ENCODE measurements at places on chromosomes 16 and 17. TPM values are rescaled to one million over a fixed set of nuclear protein-coding genes. Genes with fewer than 3 reads are reported as not detected.
A peak's percentile ranks its signal among the peaks of the same experiment; 100 is the strongest.

Gene KLHL10
- not detected for polyA plus RNA-seq

Gene KRTAP4-5
- polyA plus RNA-seq = not detected

Gene SLFN13
- polyA plus RNA-seq = 2.4 TPM

Gene KCNJ18
- not detected for polyA plus RNA-seq

Gene LRRC37A2
- polyA plus RNA-seq = 1.6 TPM

Gene TPSG1
- 3.3 TPM for polyA plus RNA-seq

Gene MYH2
- polyA plus RNA-seq = 0.89 TPM

Gene MPV17L
- polyA plus RNA-seq = 1.8 TPM

GRCh38 chr16:22070361-22071330 lies 21.7 kb upstream of the VWA3A start:
- no peak overlapping the region for H3K27ac ChIP-seq
- H3K36me3 ChIP-seq = no peaks in the 10 kb centered on the region
- H3K27me3 ChIP-seq = no peaks in the 10 kb centered on the region
- no peak overlapping the region for H3K4me3 ChIP-seq

- no peak overlapping the region for H3K4me3 ChIP-seq
- no peaks in the 10 kb centered on the region for H3K36me3 ChIP-seq
- H3K27ac ChIP-seq = peak overlapping the region; percentile 20
- no peaks in the 10 kb centered on the region for H3K27me3 ChIP-seq
- DNase-seq = no peak
- peaks cover 20% of the 10 kb centered on the region for H3K4me1 ChIP-seq
These were observed 24.9 kb downstream of the MRTFB start for GRCh38 chr16:14095883-14096551.

DNA sequence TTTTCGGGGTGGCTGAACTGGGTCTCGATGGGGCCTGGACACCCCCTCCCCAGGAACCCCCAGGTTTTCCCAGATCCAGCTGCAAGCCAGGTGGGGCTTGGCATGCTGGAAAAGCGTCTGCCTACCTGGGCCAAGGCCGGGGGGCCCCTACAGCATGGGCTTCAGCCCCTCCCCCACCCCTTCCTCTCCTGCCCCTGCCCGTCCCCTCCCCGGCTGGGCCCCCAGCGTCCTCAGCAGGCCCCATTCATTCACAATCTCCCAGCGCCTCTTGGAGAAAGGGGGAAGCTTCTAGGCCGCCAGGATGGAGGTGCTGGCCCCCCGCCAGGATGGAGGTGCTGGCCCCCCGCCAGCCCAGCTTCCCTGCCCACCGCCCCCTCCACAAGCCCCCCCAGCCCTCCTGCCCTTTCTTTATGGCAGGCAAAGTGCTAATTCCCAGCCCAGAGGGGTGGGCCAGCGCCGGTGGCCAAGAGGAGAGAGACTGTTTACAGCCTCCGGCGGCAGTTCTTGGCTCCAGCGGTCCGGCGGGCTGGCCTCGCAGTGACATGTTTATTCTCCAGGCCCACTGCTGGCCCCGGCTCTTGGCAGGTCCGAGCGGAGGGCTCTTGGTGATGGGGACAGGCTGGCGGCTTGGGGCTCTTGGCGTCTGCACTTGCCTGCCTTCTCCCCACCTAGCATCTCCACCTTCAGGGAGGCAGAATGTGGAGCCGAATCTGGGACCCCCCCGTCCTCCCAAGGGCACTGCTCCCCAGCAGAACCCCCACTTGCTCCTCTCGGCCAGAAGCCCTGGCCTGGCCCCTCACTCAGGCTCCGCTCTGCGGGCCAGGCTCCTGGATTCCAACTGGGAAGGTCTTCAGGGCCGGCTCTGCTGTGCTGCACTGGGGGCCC lies 94.4 kb upstream of the CIBAR2 start:
- H3K4me3 ChIP-seq = no peak overlapping the region
- H3K4me1 ChIP-seq = no peaks in the 10 kb centered on the region

GRCh38 chr17:7701681-7702080 lies 3.3 kb upstream of the EFNB3 start:
- no peak overlapping the region for H3K27ac ChIP-seq
- no peaks in the 10 kb centered on the region for H3K4me1 ChIP-seq
- no peak for DNase-seq
- no peak overlapping the region for H3K4me3 ChIP-seq
- H3K36me3 ChIP-seq = peaks cover 7% of the 10 kb centered on the region
- H3K27me3 ChIP-seq = peaks cover 36% of the 10 kb centered on the region

DNA sequence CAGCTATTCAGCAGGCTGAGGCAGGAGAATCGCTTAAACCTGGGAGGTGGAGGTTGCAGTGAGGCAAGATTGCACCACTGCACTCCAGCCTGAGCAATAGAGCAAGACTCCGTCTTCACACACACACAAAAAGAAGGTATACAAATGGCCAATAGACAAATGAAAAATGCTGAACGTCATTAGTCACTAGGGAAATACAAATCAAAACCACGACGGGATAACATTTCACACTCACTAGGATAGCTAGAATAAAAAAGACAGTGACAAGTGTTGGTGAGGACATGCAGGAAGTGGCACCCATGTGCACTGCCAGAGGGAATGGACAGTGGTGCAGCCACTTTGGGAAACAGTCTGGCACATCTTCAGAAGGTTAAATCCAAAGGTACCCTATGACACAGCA lies 172.9 kb downstream of the FTO start:
- H3K4me1 ChIP-seq = no peaks in the 10 kb centered on the region
- H3K36me3 ChIP-seq = peaks cover 6% of the 10 kb centered on the region
- DNase-seq = no peak
- H3K4me3 ChIP-seq = no peak overlapping the region
- no peak overlapping the region for H3K27ac ChIP-seq

DNA sequence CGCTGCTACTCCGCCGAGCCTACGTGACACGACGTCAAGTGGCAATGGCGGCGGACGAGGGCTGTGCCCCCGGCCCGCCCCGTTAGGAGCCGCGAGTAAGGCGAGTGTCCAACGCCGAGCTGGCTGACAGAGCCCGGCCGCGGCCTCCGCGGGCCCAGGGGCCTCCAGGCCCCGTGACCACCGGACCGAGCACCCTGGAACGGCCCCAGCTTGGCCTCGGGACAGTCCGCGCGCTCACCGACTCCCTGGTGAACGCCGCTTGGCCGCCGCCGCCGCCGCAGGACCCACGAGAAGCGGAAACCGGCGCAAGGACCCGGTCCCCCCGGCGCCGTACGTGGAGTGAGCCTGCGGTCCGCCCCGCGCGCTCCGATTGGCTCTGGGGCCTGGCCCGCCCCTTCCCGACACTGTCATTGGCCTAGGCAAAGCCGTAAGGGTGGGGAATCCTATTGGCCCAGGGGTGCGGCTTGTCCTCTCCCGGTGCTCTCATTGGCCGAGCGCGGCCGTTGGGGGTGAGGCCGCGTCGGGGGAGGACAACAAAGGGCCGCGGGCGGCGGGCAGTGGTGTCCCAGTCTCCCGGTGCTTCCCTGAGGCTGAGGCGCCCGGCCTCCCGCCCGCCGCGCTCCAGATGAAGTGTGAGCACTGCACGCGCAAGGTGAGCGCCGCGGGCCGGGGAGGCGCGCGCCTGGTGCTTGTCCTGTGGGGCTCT lies at the start of gene NARF:
NARF (plus strand) TSS at position 563 of the 706 bp plus-strand sequence; CDS start at position 626, 63 bp downstream.
- peak within 1 kb of the TSS; percentile 72 for H3K4me3 ChIP-seq
- H3K27me3 ChIP-seq = no peaks in the 10 kb centered on the region
- peak within 1 kb of the TSS; percentile 94 for H3K27ac ChIP-seq
- peaks cover 3% of the 10 kb centered on the region for H3K4me1 ChIP-seq

DNA sequence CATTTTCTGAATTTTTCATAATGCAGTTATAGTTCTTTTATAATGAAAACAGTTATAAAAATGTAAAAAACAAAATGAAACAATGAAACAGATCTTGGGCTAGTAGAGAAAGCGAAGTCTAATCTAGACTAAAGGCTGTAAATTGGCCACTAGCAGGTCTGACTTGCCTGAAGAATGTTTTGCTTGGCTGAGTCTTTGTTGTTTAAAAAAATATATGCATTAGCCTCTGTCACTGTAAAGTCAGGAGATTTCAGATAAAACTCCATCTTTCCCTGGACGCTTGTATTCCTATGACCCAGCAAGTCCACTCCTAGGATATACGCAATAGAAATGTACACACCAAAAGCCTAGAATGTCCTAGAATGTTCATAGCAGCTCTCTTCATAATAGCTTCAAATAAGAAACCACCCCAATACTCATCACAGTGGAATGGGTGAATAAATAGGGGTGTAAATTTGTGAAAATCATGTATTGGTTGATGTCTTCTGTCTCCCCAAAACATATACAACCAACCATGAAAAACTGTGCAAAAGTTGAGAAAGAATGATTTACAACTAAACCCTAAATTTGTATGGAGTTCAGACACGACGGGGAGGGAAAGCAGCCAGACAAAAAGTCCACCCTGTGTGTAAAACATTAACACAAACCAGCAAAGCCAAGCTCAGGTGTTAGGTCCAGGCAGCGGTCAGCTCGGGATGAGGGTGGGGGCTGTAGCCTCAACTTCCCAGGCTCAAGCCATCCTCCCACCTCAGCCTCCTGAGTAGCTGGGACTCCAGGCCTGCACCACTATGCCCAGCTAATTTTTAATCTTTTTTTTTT lies 37.7 kb upstream of the MEAK7 start:
- H3K27ac ChIP-seq = no peak overlapping the region
- no peaks in the 10 kb centered on the region for H3K36me3 ChIP-seq
- no peaks in the 10 kb centered on the region for H3K27me3 ChIP-seq
- no peak for DNase-seq
- H3K4me1 ChIP-seq = no peaks in the 10 kb centered on the region

DNA sequence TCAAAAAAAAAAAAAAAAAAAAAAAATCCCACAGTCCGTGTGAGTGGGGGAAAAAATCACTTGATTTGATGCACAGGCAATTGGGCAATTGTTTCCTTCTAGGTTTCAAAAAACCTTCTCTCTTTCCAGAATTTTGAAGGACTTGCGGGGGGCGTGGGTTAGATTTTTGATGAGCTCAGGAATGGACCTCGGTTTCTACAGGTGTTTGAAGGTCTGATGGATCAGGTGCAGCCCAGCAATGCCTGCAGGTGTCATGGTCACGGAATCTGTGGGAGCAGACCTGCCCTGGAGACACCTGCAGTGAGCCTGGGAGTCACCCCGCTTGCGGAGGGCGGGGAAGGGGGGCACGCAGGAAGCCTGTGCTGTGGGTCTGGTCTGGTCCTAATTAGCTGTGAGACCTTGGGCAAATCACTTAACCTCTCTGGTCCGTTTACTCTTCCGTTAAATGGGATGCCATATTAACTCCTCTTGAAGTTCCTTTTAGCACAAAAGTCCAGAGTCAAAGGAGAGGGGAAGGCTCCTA lies 174.2 kb downstream of the IRF8 start:
- H3K4me1 ChIP-seq = no peaks in the 10 kb centered on the region
- H3K27ac ChIP-seq = no peak overlapping the region
- H3K27me3 ChIP-seq = peaks cover 3% of the 10 kb centered on the region
- H3K4me3 ChIP-seq = no peak overlapping the region
- no peaks in the 10 kb centered on the region for H3K36me3 ChIP-seq

DNA sequence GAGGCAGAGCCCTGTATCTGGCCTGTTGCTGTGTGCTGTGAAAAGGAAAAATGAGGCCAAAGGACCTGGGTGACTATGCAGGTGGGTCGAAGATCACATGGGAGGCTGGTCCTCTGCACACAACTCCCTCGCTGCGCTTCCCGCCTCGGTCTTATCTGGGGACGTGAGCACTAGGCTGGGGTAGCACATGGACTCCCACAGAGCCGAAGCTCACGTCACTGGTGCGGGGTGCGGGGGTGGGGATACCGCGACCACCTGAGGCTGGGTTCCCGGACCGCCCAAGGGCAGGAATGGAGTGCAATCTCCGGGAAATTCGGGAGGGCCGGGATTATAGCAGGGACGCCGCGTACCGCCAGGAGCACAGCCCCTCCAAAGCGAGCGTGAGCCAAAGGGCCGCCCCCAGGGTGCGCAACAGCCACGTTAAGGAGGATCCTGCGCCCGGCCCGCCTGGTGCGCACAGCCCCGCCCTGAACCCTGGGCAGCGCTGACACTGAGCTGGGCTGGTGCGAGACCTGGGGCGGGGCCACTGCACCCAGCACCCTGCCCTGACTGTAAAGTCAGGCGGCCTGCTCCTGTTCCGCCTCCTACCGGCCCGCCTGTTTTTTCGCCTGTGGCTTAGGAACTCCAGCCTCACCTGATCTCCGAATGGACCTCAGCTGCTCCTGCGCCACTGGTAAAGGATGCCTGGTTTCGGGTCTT lies 4.8 kb downstream of the MT1A start:
- H3K36me3 ChIP-seq = no peaks in the 10 kb centered on the region
- no peak overlapping the region for H3K4me3 ChIP-seq
- peak overlapping the region; percentile 4 for H3K27ac ChIP-seq
- no peaks in the 10 kb centered on the region for H3K27me3 ChIP-seq

- no peak for DNase-seq
- no peaks in the 10 kb centered on the region for H3K4me1 ChIP-seq
- H3K36me3 ChIP-seq = no peaks in the 10 kb centered on the region
These were observed 6.0 kb upstream of the TBC1D3B start for GRCh38 chr17:36182176-36183000.

DNA sequence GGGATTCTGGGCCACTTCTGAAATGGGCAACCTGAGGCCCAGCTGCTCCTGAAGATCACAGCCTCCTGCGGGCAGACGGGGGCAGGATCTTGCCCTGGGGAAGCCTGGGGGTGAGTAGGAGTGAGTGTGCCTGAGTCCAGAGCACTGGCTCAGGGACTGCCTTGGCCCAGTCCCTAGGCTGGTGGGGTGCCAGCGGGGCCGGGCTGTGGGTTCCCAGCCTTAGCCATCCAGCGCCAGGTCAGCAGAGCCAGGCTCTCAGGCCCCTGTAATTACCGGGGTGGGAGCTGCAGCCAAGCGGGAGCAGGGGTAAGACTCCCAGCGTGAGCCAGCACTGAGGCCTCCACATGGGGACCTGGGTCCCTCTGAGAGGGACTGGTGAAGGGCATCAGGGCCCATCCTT lies 8.2 kb downstream of the SPNS2 start:
- H3K27ac ChIP-seq = no peak overlapping the region
- H3K4me1 ChIP-seq = no peaks in the 10 kb centered on the region
- no peaks in the 10 kb centered on the region for H3K36me3 ChIP-seq
- H3K27me3 ChIP-seq = no peaks in the 10 kb centered on the region
- DNase-seq = no peak

- peaks cover 22% of the 10 kb centered on the region for H3K4me1 ChIP-seq
- no peaks in the 10 kb centered on the region for H3K36me3 ChIP-seq
- H3K27ac ChIP-seq = no peak overlapping the region
These were observed 1.9 kb upstream of the TUBB3 start for GRCh38 chr16:89921131-89921701.

DNA sequence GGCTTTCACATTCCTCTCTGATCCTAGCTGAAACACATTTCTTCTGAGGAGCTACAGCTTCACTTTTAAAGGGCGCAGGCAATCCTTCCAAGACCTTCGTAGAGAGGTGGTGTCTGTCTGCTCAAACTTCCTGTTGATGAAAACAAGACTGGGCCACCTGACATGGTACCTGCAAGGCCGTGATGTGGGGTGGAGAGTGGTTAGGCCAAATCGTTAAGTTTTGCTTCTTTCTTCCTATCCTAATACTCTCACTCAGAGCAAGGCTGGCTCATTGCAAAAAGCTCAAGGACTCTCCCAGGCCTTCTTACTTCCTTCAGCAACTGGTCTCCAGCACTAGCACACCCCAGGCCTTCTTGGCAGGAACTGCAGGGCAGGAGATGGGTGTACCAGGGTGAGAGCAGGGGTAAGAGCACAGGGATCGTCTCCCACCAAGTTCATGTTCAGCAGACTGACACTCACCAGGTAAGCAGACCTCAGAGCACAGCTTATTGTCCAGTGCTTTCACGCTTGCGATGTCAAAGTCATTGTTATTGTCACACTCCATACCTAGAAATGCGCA lies 10.9 kb upstream of the FOXJ1 start:
- no peak overlapping the region for H3K4me3 ChIP-seq
- no peaks in the 10 kb centered on the region for H3K27me3 ChIP-seq
- no peak overlapping the region for H3K27ac ChIP-seq
- no peak for DNase-seq

- no peak overlapping the region for H3K4me3 ChIP-seq
- H3K27me3 ChIP-seq = no peaks in the 10 kb centered on the region
- H3K27ac ChIP-seq = no peak overlapping the region
- no peaks in the 10 kb centered on the region for H3K36me3 ChIP-seq
These were observed 782.7 kb downstream of the CDH11 start for GRCh38 chr16:64339052-64339770.
